ENCODE measurements at places on chromosomes 3 and 15. TPM values are rescaled to one million over a fixed set of nuclear protein-coding genes. Genes with fewer than 3 reads are reported as not detected.
A peak's percentile ranks its signal among the peaks of the same experiment; 100 is the strongest.

DNA sequence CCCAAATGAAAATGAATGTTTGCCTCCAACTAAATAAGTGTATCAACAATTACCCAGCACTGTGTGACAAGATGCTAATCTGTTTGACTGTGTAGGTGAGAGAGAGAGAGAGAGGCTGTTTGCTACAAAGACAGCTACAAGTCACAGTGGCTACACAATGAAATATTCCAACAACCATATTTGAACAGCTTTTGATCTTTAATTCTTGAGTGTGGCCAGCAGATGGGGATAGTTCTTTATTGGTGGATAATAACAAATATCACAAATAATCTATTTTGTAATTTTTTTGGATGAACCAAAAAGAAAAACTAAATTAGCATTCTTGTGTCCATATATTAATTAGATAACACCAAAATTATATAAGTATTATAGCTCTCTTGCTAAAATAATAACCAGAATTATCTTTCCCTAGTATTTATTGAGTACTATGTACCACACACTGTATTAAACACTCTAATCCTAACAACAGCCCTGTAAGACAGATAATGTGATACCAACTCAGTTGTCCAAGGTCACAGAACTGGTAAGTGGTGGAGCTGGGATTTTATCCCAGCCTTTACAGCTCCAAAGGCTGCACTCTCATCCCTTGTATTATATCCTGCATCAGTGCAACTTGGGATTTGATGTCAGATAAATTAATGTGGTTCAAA lies 61.9 kb upstream of the C3orf80 start:
- H3K27me3 ChIP-seq: no peaks in the 10 kb centered on the region
- peak; percentile 36 for DNase-seq
- H3K4me3 ChIP-seq: no peak overlapping the region

DNA sequence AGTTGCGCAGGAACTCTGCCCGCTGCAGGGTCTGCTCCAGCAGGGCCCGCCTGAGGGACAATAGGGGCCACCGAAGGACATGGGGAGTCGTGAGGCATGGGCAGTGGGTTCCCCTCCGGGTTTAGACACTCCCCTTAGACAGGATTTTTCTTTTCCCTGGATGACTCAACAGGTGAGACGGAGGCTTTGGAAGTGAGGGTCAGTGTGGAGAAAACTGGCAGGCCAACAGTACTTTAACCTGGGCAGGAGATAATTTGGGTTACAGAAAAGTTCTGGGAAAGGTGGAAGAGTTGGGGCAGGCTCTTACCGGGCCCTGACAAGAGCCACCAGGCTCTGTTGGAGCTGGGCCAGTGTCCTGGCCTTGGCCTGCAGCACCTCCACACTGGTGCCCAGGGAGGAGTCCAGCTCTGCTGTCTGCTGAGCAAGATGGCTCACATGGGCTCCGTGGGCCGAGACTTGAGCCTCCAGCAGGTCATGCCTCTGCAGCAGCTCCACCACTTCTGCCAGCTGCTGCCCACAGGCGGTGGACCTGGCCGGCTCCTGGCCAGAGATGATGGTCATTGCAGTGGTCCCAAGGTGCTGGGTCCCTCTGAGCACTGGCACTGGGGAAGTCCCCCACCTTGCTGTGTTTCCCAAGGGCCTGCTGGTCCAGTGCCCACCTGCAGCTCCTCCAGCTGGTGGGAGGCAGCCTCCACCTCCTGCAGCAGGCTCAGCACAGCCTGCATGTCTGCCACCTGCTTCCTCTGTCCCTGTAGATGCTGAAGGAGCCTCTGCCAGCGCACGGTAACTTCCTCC lies 11.0 kb downstream of the SPTBN5 start:
- H3K27me3 ChIP-seq: peaks cover 15% of the 10 kb centered on the region
- H3K27ac ChIP-seq: no peak overlapping the region
- H3K36me3 ChIP-seq: peaks cover 5% of the 10 kb centered on the region
- peaks cover 27% of the 10 kb centered on the region for H3K4me1 ChIP-seq
- no peak for DNase-seq

DNA sequence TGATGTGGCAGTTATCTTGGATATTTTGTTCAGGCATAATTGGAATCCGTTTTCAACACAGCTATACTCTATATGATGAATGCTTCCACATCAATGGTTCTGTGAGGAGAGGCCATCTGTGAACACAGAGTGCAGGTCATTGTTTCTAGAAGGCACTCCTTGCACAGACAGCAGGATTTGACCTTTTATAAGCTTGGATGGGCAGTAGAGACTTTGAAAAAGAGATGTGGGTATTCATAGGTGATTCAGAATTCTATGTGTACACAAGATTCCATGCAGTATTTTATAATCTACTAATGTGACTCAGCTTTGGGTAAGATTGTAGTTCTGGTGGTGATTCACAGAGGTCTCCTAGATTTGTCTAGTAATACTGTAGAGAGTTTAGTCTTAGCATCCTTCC lies 12.5 kb downstream of the ARPP21 start:
- H3K27me3 ChIP-seq: no peaks in the 10 kb centered on the region
- H3K36me3 ChIP-seq: no peaks in the 10 kb centered on the region
- H3K4me3 ChIP-seq: no peak overlapping the region

DNA sequence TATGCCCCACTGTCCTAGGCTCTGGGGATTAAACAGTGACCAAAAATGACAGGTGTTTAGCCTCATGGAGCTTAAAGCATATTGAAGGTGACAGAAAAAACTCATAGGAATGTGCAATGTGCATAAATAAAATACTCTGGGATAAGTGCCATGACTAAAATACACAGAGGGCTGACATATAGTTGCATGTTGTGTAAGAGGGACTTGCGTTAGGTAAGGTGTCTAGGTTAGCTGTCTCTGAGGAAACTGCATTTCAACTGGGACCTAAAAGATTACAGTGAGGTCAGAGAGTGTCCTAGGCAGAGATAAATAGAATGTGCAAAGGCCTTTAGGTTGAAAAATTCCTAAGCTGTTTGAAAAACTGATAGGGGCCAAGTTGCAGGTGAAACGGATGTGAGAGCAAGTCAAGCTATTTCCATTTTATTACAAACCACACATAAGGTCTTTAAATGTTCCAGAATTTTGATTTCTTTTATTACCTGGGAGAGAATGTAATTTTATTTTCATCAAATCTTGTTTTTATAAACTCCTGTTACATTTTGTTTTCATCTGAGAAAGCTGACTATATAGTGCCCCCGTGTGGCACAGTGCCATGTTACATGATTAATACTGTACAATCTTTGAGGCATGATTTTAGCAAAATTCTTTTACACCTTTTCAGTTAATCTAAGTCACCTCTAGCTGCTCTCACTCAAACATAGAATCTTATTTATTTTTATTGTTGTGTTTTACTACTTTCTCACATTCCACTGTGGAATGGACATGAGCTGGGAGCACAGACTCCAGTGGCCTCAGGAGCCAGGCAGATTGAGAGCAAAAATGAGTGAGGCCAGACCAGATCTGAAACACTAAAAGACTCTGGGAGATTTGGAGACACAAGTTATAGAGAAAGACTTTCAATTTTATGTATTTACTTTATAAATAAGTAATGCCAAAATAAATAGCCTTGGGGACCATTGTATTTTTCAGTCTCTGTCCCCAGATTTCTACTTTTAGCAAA lies 259.6 kb upstream of the ZNF717 start:
- no peaks in the 10 kb centered on the region for H3K36me3 ChIP-seq
- H3K4me1 ChIP-seq: no peaks in the 10 kb centered on the region
- H3K4me3 ChIP-seq: no peak overlapping the region
- no peak overlapping the region for H3K27ac ChIP-seq
- DNase-seq: peak; percentile 35
- no peaks in the 10 kb centered on the region for H3K27me3 ChIP-seq

DNA sequence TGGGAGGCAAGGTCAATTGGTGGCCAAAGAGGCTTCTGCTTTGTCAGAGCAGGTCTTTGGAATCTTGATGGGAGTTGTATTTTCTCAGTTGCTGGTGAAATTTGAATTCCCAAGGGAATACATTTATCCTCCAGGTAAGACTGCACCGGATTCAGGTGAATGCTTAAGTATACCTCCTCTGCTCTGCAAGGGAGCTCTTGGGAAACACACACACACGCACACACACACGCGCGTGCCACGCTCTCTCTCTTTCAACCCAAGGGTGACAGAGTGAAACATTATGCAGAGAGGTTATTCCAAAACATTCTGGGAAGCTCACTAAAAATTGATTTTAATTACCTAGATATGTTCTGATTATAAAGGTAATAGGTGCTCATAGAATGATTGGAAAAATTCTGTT lies 33.7 kb downstream of the ST6GAL1 start:
- H3K36me3 ChIP-seq: no peaks in the 10 kb centered on the region
- H3K4me1 ChIP-seq: peaks cover 25% of the 10 kb centered on the region
- H3K27me3 ChIP-seq: no peaks in the 10 kb centered on the region
- no peak overlapping the region for H3K27ac ChIP-seq

DNA sequence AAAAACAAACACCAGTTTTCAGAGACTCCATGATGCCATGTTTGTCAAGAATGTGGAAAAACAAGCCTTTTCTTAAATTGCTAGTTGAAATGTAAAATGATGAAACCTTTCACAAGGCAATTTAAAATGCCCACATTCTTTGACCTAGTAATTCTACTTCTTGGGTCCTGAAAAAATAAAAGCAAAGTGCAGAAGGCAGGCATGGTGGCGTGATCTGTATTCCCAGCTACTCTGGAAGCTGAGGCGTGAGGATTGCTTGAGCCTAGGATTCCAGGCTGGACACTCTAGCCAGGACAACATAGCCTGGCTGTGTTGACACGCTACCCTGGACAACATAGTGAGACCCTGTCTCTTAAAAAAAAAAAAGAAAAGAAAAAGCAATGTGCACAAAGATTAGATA lies 4.3 kb upstream of the MORF4L1 start:
- DNase-seq: no peak
- H3K36me3 ChIP-seq: no peaks in the 10 kb centered on the region
- H3K4me1 ChIP-seq: peaks cover 3% of the 10 kb centered on the region
- H3K4me3 ChIP-seq: no peak overlapping the region

FBN1 gene
- total RNA-seq: 392 TPM

ZCWPW2 gene
- total RNA-seq: 1.3 TPM

- H3K27ac ChIP-seq: no peak overlapping the region
- H3K36me3 ChIP-seq: no peaks in the 10 kb centered on the region
- no peaks in the 10 kb centered on the region for H3K27me3 ChIP-seq
- H3K4me1 ChIP-seq: peaks cover 39% of the 10 kb centered on the region
Observed at GRCh38 chr3:42996021-42996420, 16.9 kb downstream of the GASK1A start.

DNA sequence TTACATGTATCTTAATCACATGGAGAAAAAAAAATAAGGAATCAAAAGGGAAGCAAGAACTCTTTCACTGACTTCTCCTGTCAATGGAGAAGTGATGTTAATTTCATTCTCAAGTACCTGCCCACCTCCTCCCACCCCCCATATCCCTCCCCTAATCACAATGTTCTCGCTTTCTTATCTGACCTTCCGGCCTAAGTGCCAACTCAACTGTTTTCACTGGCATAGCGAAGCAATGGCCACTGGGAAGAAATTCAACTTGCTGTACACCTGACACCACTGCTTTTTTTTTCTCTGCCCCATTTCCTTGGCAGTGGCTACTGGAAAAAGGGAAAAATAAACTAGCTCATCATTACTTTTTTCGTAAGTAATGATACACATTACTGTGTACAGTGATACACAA lies 3.8 kb downstream of the SGO1 start:
- no peak overlapping the region for H3K4me3 ChIP-seq
- no peak overlapping the region for H3K27ac ChIP-seq
- H3K36me3 ChIP-seq: peaks cover 5% of the 10 kb centered on the region
- DNase-seq: no peak

- no peak overlapping the region for H3K4me3 ChIP-seq
- no peak for DNase-seq
Observed at GRCh38 chr3:66581256-66581655, 80.4 kb upstream of the LRIG1 start.

NDN gene
- total RNA-seq: 200 TPM

OR5K4 gene
- not detected for total RNA-seq

GAP43 gene
- total RNA-seq: 4.3 TPM

- DNase-seq: peak; percentile 54
- H3K27me3 ChIP-seq: no peaks in the 10 kb centered on the region
- H3K27ac ChIP-seq: no peak overlapping the region
- no peaks in the 10 kb centered on the region for H3K36me3 ChIP-seq
- no peak overlapping the region for H3K4me3 ChIP-seq
Observed at GRCh38 chr3:87833039-87833377, 225.8 kb downstream of the CGGBP1 start.

ANKUB1 gene
- not detected for total RNA-seq

- H3K4me1 ChIP-seq: no peaks in the 10 kb centered on the region
- DNase-seq: no peak
- no peaks in the 10 kb centered on the region for H3K36me3 ChIP-seq
- H3K4me3 ChIP-seq: no peak overlapping the region
- no peaks in the 10 kb centered on the region for H3K27me3 ChIP-seq
- H3K27ac ChIP-seq: no peak overlapping the region
Observed at GRCh38 chr15:33671456-33671855, 296.8 kb upstream of the CHRM5 start.

GRCh38 chr3:18827664-18828063 lies 320.6 kb upstream of the KCNH8 start:
- H3K27me3 ChIP-seq: no peaks in the 10 kb centered on the region
- no peaks in the 10 kb centered on the region for H3K36me3 ChIP-seq
- no peak overlapping the region for H3K4me3 ChIP-seq

INKA1 gene
- total RNA-seq: 13.2 TPM

DNA sequence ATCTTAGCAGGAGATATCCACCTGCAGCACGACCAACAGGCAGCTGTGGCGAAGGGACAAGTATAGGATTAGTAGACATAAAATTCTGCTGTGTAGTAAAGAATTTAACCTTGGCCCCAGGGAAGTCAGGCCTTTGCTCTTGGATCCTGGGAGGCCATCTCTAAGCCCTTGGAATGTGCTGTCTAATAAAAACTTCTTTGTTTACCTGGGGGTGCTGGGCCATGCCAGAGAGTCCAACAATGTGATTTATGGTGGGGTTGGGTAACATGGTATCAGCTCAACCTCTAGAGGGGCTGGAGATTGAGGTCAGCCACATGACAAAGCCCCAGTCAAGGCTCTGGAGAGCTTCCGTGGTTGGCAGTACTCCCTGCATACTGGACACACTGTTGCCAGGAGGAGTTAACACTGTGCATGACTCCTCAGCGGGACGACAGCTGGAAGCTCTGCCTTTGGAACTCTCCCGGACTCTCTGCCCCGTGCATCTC lies 52.4 kb downstream of the HEG1 start:
- peak; percentile 89 for DNase-seq
- peaks cover 73% of the 10 kb centered on the region for H3K36me3 ChIP-seq
- peak overlapping the region; percentile 49 for H3K27ac ChIP-seq
- H3K27me3 ChIP-seq: no peaks in the 10 kb centered on the region
- H3K4me3 ChIP-seq: no peak overlapping the region

STRIT1 gene
- total RNA-seq: 15.3 TPM

CFAP100 gene
- not detected for total RNA-seq

- peaks cover 10% of the 10 kb centered on the region for H3K4me1 ChIP-seq
- H3K27me3 ChIP-seq: no peaks in the 10 kb centered on the region
- H3K36me3 ChIP-seq: no peaks in the 10 kb centered on the region
- DNase-seq: no peak
Observed at GRCh38 chr15:86609275-86609674, 529.6 kb downstream of the AGBL1 start.

GRCh38 chr3:66154444-66154861 lies 66.3 kb upstream of the SLC25A26 start:
- peaks cover 8% of the 10 kb centered on the region for H3K4me1 ChIP-seq
- H3K36me3 ChIP-seq: no peaks in the 10 kb centered on the region
- H3K4me3 ChIP-seq: no peak overlapping the region
- no peak for DNase-seq
